ENCODE measurements at places on chromosomes 16 and 17.

DNA sequence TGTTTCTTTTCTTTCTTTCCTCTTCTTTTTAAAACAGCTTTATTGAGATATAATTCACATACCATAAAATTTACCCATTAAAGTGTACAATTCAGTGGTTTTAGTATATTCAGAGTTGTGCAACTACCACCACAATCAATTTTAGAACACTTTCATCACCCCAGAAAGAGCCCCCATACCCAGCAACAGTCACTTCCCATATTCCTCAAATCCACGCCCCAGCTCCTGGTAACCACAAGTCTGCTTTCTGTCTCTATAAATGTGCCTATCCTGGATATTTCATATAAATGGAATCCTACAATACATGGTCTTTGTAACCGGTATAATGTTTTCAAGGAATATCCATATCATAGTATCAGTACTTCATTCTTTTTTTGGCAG lies 19.4 kb downstream of the RARA start:
- no peak for DNase-seq

DNA sequence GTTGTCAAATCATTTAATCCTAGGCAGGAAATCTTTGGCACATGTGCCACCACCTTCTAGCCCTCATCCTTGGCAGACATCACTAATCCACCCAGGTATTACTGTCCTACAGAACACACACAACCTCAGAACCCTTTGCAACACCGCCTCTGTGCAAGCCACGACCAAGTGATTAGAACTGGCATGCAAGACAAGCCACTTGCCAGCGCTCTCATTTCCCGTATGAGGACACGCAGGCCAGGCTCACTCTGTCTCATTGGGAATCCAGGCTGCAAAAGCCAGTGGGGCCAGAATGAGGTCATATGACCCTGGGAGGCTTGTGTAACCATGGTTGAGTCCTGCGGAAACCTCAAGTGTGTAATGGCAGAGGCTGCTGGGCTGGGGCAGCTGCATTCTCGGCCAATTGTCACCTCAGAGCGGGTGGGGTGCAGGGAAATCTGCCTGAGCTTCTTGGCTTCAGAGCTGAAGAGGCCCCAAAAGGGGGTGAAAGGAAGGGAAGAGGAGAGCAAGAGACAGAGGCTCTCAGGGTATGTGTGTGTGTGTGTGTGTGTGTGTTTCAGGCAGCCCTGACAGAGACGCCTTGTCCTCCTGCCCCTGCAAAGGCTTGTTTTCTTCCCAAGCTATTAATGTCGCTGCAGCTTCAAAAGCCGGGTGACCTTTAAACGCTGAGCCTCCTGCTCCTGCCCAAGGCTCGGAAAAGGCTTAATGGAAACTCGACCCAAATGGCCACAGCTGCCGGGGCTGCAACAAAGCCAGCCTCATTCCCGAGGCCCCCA lies 43.2 kb upstream of the MRPS23 start:
- DNase-seq = peak; percentile 89

DNA sequence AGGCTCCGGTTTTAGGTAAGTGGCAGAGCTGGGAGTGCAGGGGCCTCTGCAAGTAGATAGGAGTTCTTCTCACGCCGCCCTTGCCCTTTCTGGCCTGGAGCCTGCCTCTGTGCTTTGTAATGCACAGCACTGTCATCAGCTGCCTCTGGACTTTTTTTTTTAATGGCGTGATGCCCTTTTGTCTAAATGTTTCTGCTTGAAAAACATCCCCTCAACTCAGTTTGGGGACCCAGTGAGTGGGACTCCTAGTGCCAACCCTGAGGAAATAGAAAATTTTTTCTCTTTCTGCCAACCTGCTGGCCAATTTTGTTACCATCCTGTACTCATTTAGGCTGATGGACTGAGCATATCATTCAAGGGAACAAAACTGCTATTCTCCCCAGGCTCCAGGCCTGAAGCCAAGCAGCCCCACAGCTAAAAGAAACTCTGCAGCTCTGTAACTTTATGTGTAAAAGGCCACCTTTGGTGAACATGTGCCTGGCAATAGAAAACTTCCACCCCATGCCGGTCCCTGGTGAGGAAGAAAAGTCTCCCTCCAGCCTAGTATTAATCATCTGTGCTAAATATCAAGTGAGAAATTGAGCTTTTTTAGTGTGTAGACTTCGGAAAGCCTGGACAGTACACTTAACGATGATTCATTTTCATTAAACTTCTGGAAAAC lies 22.5 kb downstream of the SLC6A2 start:
- no peak for DNase-seq

- DNase-seq = no peak
Measured at GRCh38 chr17:50518384-50519023, 10.3 kb downstream of the MYCBPAP start.

GRCh38 chr17:41505809-41506767 lies 676 bp upstream of the KRT13 start:
- DNase-seq = no peak

All from non-pigmented ciliary epithelial cell (primary cell).